ENCODE measurements at places on chromosomes 3 and 15.

DNA sequence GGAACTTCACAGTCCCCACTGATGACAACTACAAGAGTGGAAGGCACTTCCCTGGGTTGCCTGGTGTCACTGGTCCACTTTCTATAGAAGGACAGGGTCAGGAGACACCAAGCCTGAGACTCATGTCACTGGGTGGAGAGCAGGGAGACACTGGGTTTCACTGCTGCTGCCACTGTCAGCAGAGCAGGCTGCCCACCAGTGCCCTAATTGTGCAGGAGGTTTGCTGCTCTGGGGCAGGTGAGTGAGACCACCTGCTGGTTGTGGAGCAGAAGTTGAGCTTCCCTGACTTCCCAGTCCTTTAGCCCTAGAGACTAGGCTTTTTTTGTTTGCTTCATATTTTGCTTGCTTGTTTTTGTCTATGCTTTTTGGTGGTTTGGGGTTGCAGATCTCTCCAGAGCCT, 528.4 kb upstream of the RGMA start:
- DNase-seq = no peak

DNA sequence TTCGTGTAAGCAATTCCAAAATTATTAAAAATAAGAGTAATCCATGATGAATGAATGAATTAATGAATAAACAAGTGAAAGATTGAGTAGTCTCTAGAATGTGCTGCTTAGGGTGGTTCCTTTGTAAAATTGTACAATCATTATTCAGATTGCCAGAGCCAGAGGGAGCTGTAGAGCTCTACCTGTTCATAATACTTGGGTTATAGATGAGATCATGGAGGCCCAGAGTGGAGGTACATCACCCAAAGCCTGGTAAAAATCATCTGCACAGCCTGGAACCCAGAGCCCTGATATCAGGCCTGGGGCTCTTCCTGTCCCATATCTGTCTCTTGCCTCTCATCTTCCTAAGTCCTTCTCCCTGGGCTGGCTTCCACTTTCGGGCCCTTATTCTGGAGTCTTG, 297.2 kb downstream of the RPLP1 start:
- DNase-seq = peak; percentile 16

DNA sequence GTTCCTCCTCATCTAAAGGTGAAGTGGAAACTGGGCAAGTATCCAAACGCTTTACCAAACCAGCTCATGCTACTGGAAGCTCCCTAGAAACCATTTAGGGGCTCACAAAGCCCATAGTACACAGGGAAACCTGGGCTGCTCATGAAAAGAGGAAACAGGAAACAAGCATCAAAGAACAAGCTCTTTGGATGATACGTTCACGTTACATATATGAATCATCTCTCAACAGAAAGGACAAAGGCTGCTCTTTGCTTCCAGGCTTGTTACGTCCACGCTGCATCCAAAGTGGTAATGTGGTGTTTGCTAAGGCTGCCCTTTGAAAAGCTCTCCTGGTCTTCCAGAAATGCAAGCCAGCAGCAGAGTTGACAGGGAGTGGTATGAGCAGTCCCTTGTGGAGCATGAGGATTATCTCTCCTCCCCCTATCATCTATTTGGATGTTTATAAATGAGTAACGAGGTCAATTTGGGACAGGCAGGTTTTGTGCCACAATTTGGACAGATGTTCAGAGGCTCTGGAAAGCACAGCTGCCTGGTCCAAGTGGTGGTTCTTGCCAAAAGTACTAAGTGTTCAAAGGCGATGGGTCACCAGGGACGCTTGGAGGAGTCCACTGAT, 98.0 kb upstream of the RORA start:
- DNase-seq = peak; percentile 54

DNA sequence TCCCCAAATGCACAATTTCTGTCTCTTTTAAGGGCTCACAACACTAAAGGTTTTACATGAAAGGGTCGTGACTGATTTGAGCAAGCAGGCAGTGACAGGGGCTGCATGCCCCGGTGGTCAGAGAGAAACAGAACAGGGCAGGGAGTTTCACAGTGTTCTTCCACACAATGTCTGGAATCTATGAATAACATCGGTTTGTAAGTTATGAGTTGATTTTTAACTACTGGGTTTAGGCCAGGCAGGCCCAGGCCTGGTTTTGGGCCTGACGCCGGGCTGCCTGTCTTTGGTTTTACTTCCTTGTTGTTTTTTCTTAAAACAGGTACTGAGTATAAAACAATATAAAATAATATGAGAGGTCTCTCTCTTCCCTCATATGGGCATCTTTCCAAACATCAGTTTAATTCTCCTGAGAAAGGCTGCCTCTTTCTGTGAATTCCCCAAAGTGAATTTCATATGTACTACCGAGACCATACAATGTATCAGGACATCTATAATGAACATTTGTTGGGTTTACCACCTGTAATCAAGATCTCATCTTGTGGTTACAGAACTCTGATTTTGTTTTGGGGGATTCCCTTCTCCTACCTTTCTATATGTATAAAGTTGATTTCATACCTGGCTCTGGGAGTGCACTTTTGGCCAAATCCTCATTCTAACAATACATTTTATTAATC, 74.4 kb downstream of the CD200 start:
- no peak for DNase-seq

GRCh38 chr3:169323578-169324451, 339.7 kb downstream of the MECOM start:
- no peak for DNase-seq

- DNase-seq = no peak
Measured at GRCh38 chr3:140823106-140823505, 118.5 kb upstream of the SLC25A36 start.

- DNase-seq = peak; percentile 75
Measured at GRCh38 chr3:30628901-30629590, 22.6 kb downstream of the TGFBR2 start.

DNA sequence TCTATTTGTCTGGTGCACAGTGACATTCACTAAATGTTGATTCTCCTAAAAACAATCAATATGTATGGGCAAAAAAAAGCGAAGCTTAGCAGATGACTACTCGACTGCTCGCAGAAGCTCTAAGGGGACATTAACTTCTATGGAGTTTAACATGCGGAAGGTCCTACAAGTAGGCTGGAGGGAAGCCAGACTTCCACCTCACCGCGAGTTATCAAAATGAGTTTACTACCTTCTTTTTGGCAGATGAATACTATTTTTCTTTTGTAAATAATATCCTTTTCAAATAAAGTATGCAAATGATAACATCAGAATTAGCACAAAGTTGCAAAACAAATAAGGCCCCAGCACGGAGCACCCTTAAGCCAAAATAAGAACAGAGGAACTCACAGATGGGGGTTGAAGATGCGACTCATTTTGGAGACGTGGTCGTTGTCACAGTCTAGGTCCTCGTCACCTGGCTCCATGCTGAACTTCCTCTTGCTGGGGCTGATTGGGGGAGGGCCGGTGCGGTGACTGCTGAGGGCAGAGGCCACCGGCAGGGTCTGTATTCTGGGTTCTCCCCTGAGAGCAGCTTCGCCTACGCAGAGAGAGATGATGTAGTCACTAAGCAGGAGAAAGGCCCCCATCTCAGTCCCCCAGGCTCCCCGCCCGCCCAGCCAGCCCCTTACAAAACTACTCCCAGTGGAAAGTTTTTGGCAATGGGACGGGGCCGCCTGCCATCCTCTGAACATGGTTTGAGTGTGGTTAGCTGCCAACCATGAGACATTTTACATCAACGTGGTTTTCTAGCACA, 42.1 kb downstream of the VGLL4 start:
- DNase-seq = no peak

DNA sequence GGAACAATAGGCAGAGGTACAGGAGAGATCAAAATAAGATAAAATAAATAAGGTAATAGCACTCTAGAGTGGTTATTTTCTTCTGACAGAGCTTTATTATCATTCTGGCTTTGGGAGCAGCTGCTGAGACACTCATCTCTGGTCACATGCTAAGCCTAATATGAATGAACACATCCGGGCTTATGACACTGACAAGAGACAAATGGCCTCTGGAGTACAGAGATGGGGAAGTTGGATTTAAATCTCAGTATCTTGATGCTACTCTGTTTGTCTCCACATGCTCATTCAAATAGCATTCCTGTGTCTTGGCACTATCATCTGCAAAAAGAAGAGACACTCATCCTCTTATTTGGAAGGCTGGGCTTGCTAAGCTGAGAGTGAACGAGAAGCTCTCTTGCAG, 55.6 kb downstream of the TMEM45A start:
- peak; percentile 41 for DNase-seq

DNA sequence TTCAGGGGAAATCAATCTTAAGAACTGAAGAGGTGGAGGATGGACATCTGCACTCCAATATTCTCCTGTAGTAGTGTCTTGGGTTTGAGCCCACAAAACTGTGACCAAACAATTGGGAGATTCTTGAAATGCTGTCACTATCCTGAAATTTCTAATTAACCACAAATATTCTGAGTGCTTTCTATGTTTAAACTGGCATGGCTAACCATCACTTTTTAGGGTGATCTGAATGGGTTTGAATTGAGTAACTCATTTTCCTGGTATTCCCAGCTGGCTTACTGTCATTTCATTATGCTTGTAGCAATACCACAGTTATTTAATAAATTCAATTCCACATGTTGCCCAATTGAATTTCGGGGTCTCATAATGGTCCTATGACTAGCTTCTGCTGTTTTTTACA, 216.9 kb upstream of the DCBLD2 start:
- no peak for DNase-seq

GRCh38 chr15:86764021-86764420, 684.4 kb downstream of the AGBL1 start:
- no peak for DNase-seq

DNA sequence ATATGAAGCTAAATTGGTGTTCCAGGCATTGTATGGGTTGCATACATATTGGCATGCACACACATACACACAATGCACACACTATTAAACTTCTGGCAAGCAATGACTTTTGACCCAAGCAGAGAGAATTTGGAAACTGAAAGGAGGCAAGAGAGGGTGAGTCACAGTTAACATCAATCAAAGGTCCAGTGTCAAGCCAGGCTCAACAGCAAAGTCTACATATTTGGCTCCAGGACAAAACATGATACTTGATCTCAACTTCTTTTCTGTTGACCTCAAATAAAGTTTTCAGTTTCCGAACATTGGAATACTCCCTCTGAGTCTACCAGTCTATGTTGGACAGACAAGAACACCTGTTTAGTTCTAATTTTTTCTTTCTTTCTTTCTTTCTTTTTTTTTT, 28.3 kb downstream of the IL12A start:
- DNase-seq = peak; percentile 26

GRCh38 chr3:47855461-47856383, 52.8 kb downstream of the DHX30 start:
- no peak for DNase-seq

GRCh38 chr3:134333522-134334181, 40.6 kb downstream of the AMOTL2 start:
- no peak for DNase-seq

DNA sequence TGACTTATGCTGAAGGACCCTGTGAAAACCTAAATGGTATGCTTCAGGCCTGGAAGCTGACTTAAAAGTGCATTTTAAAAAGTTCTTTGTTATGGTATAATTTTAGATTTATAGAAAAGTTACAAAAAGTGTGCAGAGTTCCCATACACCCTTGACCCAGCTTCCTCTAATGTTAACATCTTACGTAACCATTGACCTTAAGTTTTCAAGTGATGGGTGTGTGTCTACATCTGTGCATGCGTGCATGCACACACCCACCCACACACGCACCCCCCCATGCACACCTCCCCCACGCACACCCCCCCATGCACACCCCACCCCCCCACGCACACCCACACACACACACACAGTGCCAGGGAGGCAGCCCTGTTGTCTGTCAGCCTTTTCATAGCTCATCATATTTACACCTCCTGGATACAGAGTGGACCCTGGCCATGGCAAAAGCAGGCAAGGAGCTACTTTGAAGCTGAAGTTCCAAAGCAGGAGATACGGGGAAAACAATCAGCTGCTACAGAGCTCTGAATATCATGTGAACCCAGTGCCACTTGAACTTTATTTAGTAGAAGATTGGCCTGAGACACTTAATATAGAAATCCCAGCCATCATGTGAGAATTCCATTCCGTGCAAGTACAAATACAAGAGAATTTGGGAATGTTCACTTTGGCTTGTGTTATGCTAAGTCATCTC, 30.0 kb upstream of the TRAK1 start:
- no peak for DNase-seq

DNA sequence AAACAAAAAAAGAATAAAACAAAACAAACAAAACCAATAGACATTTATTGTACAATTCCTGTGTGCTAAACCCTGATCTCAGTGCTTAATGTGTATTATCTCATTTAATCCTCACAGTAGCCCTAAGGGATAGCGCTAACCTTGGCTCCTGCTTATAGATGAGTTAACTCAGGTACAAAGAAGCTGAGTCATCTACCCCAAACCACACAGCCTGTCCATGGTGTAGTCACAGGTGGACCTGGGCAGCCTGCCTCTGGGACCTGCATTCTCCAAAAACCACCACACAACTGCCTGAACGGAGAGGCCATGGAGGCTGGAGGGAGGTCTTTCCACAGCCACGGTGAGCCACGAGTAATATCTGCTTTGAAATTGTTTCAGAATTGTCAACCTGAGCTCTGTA, 5.5 kb upstream of the CLN6 start:
- no peak for DNase-seq

DNA sequence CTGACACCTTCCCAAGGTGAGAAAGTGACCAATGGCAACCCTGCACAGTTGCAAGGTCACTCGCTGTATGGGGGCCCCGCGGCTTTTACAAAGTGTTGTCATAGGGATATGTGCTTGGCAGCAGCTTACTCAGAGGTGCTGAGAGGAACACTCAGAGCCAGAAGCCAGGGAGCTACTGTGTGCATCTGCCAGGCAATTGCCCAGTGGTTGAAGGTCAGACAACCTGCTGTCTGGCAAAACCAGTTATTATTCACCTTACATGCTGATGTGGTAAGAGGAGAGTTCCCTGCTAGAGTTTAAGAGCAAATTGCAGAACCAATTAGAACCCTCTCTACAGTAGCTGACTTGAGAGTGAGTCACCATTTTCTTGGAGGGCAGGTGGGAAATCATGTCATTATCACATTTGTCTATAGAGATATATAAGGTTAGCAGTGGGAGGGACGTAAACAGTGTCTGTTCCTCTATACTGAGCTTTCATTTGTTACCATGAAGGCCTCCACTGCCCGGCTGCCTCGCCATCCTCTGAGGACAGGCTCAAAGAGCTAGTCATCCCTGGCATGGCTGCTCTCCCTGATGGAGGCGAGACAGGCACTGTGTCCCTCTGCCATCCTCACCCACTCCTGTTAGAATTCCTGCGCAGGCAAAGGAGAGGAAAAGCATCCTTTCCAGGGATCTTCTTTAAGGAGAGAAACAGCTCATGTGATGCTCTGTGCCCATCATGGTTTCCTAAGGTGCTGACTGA, 274.4 kb downstream of the PLCL2 start:
- DNase-seq = no peak

- DNase-seq = no peak
Measured at GRCh38 chr15:69997161-69997485, 100.6 kb downstream of the TLE3 start.

GRCh38 chr3:88334187-88334868, 184.6 kb downstream of the C3orf38 start:
- no peak for DNase-seq
